Stimulated activated CD8-positive, alpha-beta memory T cell treated with anti-CD3 and anti-CD28 coated beads, Interleukin-7, amount 100 ng/mL, for 48 hours (primary cell): ENCODE measurements at places on chromosomes 12 and 14.
A peak's percentile ranks its signal among the peaks of the same experiment; 100 is the strongest.

DNA sequence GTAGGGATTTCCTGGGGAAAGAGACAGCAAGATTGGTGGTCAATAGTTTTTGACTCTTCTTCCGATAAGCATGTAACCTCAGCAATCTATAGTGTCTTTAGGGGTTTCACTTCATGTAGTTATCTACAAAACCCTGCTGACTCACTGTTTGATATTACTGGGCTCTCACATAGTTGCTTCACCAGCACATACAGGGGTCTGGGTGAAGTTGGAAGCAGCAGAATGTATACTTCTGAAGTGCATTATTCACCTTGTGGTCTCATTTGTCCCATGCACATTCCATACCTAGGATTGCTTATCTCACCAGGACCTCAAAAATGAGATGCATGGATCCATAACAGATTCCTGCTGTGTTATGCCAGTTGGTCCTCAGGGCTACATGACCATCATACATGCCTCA, 280.0 kb downstream of the LRIG3 start:
- DNase-seq = no peak

DNA sequence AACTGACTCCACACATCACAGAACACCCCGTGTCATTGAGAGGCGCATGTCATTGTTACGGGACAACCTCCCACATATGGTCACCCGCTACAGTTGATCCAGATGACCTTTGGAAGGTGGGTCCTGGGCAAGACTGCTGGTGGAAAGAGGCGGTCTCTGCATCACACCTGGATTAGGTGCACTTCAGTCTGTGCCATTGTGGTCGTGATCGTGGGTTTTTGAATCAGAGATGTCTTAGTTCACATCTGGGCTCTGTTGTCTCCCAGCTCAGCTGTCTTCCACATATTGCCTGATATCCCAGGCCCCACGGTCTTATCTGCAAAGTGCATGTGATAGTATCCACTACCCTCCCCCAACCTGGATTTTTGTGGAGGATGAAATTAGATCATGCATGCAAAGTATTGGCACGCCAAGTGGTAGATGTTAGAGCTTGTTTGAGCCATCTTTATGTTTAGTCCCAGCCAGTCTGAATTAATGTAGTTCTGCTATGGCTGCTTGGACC, 208.7 kb upstream of the FOXN3 start:
- DNase-seq = no peak

GRCh38 chr12:127729381-127729780, 537.6 kb upstream of the TMEM132C start:
- no peak for DNase-seq

- no peak for DNase-seq
Measured at GRCh38 chr12:87427770-87428169, 601.4 kb downstream of the C12orf50 start.

- DNase-seq = no peak
Measured at GRCh38 chr12:30926243-30927221, at the start of gene TSPAN11. Gene TSPAN11, plus strand, starts transcription at chr12:30926748. Its CDS starts 27,244 bp downstream, at chr12:30953992.

- DNase-seq = no peak
Measured at GRCh38 chr12:20097626-20098025, 270.7 kb upstream of the PDE3A start.

DNA sequence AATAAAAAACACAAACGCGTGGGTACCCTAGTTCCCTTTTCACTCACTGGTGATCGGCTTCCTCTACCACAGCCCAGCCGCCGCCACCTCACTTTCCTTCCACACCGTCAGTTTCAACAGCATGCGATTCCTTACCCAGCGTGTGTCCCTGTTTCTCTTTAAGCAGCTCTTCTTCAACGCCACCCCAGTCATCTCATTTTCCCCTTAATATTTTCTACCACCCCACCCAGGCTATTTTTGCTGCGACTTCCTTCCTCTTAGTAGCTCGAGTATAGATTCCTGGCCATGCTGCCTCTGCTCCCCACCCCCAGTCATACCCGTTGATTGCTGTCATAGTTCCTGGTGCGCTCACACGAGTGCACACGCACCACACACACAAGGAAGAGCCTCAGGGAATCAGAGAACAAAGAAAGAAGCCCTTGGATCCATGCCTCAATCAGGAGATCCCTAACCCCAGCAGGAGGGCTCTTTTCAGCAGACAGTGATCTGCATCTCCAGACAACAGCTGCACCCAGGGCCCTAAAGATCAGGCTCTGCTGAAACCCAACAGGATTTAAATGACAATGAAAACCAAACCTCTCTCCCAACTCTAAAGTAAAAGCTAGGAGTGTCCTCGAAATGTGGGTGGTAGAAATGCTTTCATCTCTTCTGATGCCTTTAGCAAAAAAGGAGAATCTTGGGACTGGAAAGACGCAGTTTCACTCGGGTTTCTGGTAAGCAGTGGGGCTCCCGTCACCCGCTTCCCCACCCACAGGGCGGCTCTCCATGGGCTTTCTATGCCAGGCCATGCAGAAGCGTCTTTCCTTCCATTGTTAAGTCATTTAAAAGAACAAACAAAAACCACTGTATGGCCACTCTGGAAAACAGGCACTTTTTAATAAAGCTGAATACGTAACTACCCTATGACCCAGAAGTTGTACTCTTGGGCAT, 23.8 kb downstream of the VPS37B start:
- peak; percentile 53 for DNase-seq

GRCh38 chr12:75661908-75662307, 150.5 kb upstream of the KRR1 start:
- DNase-seq = no peak

DNA sequence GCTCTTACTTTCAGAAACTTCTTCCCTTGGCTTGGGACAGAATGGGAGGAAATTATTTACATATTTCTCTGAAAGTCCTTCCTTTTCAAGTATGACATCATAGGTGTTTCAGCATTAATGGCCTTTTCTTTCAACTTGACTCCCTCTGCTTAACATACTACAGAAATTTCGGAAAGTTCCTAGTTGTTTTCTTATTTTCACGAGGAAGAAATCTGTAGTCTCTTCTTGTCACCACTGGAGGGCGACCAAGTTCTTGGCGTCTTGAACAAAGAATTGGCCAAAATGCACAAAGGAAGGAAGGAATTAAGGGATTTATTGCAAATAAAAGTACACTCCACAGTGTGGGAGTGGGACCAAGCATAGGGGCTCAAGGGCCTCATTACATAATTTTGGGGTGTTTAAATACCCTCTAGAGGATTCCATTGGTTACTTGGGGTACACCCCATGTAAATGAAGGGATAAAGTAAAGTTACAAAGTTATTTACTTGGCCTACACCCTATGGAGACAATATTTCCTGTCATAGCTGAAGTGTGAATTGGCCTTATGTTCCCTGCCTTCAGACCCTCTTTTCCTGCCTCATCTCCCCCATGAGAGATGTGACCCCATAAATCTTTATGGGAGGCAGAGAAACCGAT, 70.4 kb downstream of the RPL10L start:
- DNase-seq = no peak

DNA sequence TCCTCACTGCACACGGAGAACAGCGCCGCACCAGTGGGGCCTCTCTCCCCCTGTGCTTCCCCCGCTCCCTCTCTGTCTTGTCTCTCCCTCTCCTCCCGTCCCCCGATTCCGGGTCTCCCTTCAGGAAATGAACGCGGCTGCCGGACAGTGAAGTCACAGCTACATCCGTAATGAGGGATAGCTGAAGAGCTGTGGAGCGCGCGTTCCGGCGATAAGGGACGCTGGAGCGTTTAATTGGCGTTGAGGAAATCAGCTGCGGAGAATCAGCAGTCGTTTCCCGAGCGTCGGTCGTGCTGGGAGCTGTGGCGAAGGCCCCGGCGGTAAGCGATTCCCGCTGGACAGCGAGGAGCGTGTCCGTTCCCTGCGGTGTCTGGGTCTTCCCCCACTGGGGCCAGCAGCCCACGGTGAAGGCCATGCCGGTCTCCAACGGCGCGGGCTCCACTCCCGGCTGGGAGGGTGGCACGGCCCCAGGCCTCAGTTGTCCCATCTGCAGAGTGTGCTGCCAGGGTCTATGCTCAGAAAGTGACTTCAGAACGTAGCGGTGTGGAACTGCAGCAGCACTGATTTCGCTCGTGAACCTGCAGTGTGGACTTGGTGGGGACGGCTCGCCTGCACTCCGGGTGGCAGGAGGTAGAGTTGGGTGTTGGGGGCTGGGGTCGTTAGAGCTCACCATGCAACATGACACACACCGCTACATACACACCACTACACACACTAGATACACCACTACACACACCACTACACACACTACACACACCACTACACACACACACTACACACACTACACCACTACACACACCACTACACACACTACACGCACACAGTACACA, 10.9 kb downstream of the NOC4L start:
- DNase-seq = no peak

DNA sequence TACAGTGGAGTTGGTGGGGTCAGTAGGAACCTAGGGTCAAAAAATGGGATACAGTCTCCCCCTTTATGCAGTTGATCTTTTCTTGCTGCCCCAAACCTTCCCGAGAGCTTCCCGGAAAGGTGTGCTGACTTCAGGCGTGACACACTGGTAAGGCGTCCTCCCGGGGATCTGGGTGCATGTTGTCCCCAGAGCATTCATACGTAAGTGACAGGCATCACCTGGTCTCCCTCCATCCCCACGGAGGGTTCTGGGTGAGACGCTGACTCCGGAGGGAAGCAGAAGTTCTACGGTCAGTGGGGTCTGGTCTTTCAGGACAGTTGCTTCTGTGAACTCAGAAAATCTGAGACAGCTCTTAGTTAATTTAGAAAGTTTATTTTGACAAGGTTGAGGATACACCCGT, 159.6 kb upstream of the RTL1 start:
- no peak for DNase-seq

- DNase-seq = no peak
Measured at GRCh38 chr12:74941670-74942069, 268.0 kb downstream of the KCNC2 start.

- no peak for DNase-seq
Measured at GRCh38 chr12:44873898-44874297, 2.2 kb downstream of the NELL2 start.

- DNase-seq = no peak
Measured at GRCh38 chr12:87870061-87870460, 159.1 kb downstream of the C12orf50 start.

DNA sequence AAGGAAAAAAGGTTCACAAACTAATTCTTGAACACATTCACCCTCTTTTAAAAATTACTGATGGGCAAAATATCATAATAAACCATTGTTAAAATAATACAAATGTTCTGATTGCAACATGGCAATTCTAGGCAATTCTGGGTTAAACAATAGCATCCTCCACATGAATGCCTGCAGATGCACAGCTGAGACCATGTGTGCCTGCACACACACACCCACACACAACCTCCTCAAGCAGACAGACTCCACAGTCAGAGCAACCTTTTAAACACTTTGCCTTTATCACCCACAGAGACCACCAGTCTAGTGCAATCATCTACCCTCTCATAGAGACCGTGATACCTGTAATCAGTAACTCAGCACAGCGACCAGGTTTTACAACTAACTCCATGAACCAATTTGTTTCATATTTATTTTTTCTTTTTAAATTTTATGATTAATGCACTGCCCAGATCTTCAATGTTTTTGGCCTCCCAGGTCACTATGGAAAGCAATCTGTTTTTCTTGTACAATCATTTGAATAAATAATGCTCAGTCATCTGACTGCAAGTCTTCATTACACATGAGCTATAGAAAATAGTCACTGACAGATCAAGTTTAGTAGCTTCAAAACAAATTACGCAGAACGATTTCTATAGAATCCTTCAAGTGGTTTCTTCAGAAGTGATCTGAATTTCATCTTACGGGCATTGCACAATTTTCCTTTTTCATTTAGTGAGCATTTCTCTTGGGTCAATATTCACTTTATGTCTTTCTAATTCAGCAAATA, 105.8 kb downstream of the PRKD1 start:
- no peak for DNase-seq

DNA sequence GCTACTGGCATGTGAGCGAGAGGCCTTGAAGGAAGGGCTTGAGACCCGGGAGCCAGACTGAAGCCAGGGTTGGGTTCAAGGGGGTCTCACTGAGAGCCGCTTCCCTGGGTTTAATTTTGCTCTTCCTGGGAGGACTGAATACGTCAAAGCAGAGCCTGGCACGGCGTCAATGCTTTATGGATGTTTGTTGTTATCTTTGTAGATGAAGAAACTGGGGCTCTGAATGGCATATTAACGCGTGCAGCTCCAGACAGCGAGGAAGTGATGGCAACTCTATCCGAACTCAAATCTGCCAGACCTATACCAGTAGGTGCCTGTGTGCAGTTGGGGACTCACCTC, 152.8 kb upstream of the PARP11 start:
- DNase-seq = no peak

DNA sequence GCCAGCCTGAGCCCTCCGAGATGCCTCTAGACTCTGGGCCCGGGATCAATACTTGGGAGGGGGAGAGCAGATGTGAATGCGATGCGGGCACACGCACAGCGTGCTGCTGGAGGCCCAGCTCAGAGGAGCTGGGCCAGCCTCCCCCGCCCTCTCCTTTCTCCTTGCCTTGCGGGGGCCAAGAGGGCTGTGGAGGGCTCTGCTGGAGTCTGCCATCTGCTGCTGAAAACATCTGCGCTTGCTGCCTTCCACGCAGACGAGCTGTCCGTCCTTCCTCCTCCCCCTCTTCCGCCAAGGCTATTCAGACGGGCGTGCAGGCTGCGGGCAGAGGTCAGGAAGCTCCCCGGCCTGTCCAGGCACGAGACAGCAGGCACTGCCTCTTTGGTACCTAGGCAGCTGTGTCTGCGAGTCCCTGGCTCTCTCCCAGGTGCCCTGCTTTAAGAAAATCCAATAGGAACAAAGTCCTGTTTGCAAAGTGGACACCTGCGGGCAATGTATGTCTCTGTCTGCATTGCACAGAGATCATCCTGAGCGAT, 75.2 kb downstream of the SPRING1 start:
- no peak for DNase-seq

DNA sequence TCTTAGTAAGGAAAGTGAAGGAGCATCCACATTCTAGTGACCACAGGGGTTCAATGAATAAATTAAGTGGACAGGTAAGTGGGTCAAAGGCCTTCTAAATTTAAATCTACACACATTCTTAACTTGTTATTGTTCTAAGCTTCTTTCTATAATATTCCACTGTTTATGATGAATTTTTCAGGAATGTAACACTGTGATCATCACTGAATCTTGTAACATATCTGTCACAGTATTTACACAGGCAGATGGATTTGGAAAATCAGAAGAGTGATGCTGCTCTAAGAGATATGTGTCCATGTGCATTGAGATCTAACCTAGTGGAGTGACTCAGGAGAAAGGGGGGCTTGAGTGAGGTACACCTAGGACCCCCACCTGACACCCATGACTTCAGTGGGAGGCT, 115.4 kb upstream of the OVCH1 start:
- no peak for DNase-seq

DNA sequence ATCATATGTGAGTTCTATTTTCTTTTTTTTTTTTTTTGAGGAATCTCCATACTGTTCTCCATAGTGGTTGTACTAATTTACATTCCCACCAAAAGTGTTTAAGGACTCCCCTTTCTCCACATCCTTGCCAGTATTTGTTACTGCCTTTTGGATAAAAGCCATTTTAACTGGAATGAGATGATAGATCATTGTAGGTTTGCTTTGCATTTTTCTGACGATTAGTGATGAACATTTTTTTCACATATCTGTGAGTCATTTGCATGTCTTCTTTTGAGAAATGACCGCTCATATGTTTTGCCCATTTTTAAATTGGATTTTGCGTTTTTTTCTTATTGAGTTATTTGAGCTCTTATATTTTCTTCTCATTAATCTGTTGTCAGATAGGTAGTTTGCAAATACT, 394.8 kb downstream of the LRFN5 start:
- no peak for DNase-seq

- DNase-seq = no peak
Measured at GRCh38 chr14:20808162-20808483, 5.5 kb upstream of the RNASE1 start.
